Body of pancreas (tissue), 4 donors: ENCODE measurements at places on chromosomes 7 and 10.
A peak's percentile ranks its signal among the peaks of the same experiment; 100 is the strongest.

DNA sequence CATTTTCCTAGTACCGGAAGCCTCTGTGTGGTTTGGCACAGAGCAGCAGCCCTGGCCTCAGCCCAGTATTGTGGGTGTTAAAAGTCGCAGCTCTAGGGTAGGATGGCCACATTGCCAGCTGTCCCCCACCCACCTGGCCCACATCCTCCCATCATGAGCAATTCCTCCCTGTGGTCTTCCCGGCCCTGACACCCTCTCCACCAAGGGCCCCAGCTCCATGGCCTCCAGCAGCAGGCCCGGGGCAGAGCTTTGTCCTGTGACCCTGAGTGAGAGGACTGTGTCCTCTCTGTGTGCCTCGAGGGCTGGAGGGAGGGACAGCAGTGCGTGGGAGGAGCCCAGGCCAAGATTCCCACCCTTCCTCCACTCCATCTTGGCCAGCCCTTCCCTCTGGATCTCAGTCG is 93.7 kb downstream of the MYL10 start:
- DNase-seq = no peak

- no peak for DNase-seq
Observed at GRCh38 chr10:97903128-97904017, 53.7 kb downstream of the GOLGA7B start.

- no peak for DNase-seq
Observed at GRCh38 chr10:8594176-8594575, 539.7 kb downstream of the GATA3 start.

GRCh38 chr7:26361637-26362036 is 70.0 kb downstream of the SNX10 start:
- no peak for DNase-seq

DNA sequence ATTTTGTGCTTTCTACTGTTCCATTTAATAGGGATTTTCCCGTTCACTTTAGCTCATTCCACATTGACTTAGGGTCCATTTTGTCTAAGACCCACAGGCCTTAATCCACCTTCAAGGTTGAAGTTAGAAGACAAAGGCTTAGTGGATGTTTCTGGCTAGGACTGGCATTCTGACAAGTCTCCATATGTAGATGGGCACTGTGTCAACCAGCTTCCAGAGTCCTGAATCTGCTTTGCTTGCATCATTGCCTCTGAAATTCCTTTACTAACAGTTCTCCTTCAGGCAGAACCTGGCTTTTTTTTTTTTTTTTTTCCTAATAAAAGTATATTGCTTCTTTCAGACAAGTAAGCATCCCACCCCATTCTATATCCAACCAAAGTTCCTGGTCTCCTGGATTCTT is 69.6 kb upstream of the PDCD4 start:
- no peak for DNase-seq

DNA sequence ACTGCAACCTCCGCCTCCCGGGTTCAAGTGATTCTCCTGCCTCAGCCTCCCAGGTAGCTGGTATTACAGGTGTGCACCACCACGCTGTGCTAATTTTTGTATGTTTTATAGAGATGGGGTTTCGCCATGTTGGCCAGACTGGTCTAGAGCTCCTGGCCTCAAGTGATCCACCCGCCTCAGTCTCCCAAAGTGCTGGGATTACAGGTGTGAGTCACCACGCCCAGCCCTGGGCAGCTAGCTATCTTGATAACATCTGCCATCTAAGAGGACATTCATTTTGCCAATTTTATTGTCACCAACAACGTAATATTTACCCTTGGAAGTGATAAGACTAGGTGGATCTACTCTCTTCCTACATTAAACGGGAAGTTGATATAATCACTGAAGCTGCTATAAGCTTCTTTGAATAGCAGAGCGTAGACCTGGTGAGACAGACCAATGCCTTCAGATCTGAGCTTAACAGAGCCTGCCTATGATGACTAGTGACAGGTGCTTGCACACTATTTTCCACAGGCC is 39.7 kb upstream of the SLC35B4 start:
- no peak for DNase-seq

DNA sequence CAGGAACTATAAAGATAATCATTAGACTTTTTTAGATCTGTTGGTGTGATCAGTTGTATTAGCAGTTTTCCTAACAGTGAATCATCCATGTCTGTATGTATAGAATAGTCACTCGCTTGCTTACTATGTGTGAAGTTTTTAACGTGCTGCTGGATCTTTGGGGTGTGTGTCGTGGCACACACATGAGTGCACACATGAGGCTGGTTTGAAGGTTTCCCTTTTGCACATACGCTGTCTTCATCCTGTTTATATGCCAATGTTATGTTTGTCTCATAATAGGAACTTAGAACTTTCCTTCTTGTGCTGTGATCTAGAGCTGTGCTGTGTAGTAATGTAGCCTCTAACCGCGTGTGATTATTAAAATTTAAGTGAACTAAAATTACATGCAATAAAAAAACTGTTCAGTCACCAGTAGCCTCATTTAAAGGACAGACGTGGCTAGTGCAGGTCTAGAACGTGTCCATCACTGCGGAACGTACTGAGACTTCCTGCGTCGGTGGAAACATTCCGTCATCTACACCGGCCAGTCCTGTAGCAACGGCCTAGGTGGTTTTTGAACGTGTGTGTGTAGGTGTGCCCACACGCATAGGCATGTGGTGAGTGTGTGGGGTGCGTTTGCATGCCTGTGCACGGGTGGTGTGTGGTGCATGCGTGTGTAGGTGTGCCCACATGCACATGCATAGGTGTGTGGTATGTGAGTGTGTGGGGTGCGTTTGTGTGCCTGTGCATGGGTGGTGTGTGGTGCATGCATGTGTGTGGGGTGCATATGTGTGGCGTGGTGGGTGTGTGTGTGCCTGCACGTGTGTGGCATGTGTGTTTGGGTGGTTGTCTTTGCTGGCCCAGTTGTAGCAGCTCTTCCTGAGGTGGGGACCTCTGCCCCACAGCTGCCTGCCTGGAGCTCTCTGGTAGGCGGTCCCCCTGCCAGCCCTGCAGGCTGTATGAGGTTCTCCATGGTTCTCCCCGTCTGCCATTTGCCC is 56.6 kb downstream of the INPP5A start:
- no peak for DNase-seq

DNA sequence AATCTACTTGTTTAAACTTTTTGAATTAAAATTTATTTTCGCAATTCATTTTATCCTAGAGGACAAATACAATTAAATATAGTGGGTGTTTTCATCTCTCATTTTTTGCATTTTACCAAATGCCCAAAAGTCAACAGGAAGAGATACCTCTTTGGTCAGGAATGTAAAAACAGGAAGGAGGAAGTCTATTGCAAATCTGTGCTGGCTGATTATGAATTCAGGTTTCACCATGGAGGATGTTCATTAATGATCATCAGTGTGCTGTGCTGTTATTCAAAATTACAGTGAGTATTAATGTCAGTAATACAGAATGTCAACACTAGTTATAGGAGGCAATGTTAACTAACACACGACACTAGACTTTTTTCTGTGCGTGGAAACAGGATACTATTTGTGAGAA is 24.7 kb downstream of the EXOC6 start:
- DNase-seq = no peak

DNA sequence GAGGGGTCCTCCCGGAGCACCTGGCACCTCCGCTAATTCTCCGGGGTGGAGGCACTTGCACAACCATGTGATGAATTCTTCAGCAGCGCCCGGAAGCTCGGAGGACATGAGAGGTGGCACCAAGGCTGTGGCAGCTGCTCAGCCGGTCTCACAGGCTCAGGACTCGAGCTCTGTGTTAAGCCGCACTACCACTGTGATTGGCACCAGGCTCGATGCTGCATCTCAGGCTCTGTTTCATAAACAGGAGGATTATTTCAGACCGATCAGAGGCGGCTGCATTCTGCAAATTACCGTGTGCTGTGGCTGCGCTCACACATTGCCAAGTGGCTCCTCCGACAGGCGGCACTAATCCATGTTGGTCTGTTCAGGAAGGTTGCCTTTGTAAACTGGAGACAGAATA is 495.2 kb downstream of the DNAJB6 start:
- no peak for DNase-seq

DNA sequence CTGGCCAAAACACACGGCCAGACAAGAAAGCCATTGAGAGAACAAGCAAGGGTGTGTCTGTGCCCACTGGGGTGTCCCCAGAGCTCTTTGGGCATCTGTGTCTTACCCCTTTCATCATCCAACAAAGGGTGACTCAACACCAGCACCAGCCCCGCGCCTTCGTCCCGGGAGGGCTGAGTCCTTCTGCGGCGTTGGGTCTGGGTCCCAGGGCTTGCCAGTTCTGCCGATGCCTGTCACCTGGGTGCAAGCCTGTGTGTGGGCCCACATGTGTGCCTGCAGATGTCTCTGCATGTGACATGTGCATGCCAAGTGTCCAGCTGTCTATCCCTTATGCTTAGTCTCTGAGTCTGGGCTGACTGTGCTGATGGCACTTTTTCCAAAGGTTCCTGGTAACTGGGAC is 24.4 kb upstream of the ELN start:
- no peak for DNase-seq

DNA sequence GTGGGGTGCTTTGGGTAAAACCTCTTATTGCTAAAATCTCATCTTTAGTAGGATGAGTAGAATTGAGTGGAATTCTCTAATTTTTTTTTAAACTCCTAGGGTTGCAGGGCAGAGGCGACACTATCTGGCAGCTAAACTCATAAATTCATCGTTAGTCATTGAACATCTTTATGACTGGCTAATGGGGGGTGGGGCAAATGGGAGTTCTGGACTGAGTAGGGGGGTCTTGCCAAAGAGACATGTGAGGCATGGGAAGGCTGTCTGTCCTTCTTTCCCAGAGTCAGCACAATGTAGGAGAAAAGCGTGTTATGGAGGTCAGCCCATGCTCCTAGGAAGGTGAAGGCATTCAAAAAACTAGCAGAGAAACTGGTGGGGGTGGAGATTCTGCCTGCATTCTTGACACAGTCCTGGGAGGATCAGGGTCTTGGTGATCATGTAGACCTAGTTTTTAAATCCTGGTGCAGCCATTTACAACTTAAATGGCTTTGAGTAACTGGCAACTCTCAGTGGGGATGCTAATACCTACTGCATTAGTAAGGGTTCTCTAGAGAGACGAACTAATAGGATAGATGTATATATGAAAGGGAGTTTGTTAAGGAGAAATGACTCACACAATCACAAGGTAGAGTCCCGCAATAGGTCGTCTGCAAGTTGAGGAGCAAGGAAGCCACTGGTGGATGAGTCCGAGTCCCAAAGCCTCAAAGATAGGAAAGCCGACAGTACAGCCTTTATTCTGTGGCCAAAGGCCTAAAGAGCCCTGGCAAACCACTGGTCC is 47.7 kb downstream of the EMX2 start:
- DNase-seq = no peak

DNA sequence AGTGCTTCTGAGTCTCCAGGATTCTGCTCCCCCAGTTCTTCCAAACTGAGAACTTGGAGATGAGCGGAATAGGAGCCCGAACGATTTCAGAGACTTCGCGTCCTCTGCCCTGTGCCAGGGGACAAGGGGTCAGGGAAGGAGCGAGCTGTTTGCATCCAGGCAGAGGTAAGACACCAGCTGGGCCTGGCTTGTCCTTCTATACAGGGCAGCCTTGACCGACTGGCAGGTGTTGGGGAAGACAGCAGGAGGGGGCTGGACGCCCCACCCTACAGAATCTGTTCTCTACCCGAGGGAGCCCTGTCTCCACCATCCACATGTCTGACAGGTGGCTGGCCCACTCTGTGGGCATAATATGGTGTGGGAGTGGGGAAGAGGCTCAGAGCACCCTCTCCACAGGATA is 7.1 kb downstream of the SPOCK2 start:
- no peak for DNase-seq

GRCh38 chr7:23117841-23118240 is 12.3 kb downstream of the KLHL7 start:
- no peak for DNase-seq

DNA sequence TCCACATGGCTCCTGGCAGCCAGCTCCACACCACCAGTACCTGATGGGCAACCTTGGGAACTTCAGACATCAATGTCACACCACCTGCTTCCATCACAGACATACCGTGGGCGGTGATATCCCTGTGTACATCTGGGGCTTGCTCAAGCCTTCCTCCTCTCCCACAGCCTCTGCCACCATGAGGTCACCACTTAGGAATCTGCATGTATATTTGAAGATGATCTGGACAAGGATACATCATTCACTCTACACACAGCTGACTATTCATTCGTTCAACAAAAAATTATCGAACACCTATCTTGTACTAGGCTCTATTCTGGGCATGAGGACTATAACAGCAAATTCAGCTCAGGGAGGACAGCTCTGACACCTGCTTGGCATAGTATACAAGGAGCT is 6.8 kb downstream of the DLG5 start:
- DNase-seq = no peak

DNA sequence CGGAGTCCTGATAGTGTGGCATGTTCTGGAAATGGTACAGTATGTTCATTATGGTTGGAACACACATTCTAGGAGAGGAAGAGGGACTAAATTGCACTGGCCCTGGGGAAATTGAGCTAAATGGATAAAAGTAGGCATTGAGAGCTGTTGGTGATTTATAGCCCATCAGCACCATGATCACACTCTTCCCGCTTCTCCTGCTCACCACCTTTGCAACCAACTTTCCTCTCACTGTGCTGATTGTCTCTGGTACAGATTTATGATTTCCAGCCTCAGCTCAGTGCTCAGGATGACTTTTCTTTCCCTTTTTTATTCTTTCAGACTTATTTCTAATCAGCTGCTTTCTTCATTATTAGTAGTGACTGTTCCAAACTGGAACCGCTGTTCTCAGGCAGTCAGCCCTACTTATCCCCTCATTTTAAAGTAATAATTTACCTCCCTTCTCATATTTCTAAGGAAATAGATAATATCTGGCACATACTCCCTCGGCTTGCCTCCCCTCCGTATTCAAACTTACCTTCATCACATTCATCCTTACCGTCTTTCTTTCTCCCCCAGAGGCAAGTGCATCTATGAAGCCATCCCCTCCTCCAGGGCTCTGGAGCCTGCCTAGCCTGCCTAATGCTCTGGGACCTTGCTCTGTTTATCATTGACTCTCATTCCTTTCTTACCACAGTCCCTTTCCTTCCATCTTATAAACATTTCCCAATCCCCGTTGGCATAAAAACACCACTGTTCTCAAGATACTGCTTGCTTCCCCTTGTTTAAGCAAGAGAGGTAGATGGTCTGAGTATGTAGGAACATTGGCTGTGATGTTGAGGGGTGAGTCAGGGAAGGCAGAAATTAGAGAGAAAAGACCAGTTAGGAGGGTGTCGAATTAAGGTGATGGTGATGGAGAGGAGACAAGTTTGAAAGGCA is 51.6 kb upstream of the RPA3 start:
- DNase-seq = no peak

GRCh38 chr10:11397077-11397965 is 214.1 kb downstream of the USP6NL start:
- DNase-seq = no peak

GRCh38 chr7:47937065-47937687 is 11.1 kb downstream of the PKD1L1 start:
- no peak for DNase-seq

GRCh38 chr7:56083150-56083785 is 9.5 kb downstream of the PHKG1 start:
- peak; percentile 45 for DNase-seq
